ENCODE measurements at places on chromosomes 6 and 20.

DNA sequence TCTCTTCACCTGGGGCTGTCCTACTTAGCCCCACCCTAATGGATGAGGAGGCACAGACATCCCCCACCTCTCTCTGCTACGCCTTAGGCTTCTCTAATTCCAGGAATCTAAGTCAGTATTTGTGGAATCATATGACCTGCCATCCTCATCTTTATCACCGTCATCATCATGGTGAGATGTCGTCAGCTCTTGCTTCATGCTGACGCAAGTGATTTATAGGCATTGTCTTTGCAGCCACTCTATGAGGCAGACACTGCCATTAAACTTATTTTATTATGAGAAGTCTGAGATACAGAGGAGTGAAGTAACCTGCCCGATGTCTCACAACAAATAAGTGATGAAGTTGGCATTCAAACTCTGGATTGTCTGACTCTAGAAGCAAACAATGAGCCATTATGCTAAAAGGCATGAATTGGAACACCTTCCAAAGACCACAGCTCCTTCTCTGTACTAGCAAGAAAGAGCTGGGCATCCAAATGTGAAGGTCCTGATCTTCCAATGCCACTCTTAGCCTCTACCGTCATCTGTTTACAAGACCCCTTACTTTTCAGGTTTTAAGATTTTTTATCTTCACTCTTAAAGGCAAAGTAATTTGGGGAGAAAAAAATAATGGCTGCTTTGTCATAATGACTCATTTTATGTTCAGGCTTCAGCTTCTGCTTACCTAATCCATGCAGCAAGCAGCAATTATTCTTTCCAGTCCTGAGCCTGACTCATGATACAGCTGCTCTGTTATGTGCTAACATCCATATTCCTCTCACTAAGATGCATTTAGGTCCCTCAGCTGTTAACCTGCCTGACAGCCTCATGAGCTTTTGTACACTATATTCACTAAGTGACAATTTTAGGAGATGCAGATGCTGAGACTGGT, 113.7 kb upstream of the BCLAF1 start:
- DNase-seq: no peak

DNA sequence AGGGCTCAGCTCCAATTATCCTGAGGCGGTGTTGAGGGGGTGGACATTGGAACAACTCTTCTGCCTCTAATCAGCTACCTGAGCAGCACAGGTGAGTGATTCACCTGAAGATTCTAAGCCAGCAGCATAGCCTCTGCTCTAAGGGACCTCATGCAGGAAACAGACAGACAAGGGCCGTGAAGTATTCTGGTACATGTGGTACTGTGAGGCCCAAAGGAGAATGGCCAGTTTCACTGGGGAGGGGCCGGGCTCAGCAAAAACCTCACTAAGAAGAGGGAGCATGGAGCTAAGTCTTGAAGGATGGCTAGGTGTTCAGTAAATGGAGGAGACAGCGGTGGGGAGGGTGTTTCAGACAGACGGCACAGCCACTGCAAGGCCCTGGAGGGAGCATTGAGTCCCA, 58.5 kb upstream of the CCDC167 start:
- no peak for DNase-seq

- no peak for DNase-seq
These were observed 33.0 kb downstream of the FRMD1 start for GRCh38 chr6:168045706-168046620.

DNA sequence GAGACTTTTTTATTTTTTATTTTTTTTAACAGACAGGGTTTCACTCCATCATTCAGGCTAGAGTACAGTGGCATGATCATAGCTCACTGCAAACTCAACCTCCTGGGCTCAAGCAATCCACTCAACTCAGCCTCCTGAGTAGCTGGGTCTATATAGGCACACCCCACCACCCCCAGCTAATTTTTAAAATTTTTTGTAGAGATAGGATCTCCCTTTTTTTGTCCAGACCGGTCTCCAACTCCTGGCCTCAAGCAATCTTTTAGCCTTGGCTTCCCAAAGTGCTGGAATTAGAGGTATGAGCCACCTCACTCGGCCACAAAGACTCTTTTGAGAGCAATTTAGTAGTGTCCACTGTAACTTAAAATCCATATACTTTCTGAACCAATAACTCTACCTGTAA, 103.3 kb upstream of the DST start:
- DNase-seq: no peak

- no peak for DNase-seq
These were observed 61.2 kb upstream of the SGK1 start for GRCh38 chr6:134379076-134379475.

DNA sequence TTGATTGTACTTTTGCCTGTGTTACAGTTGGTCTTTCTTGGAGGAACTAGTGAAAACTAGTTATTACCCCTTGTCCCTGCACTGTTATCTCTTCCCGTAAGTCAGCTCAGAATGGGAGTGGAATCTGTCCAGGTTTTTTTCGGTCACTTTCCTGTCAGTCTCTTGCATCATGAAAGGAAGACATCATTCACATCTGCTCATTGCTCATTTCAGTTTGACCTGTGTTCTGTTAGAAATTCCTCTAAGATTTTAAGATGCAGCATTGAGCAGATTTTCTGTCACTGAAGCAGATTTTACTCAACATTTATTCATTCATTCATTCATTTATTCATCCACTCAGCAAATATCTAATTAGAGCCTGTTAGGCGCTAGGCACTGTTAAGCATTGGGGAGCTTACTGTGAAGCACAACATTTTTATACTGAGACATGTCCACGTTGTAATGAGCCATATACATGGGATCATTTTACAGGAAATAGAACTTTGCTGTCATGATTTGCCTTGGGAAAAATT, 33.1 kb upstream of the HINT3 start:
- DNase-seq: no peak

- no peak for DNase-seq
These were observed 11.6 kb upstream of the SCGN start for GRCh38 chr6:25640446-25640845.

DNA sequence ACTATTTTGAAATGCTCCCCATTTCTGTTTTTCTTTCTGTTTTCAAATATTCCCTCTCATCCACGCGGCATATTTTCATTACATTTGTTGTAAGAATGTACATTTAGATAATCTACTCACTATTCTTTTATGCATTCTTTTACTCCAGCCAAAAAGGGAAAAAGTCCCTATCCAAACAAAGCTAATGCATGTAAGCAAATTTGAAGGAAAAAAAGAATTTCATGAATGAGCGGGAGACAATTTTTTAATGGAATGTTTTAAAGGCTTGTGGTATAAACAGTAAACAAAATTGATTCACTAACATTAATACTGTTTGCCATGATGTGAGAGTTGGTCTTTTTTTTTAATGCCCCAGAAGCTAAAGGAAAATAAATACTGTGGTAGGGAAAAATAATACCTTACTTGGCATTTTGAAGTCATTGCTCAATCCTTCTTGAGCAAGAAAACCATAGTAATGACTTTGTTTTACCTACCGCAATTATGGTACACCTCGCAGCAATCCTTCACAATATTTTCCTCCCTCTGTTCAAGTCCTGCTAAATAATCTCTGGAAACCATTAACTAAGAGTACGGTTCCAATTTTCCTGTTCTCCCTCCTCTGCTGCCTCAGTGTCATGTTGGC, 79.0 kb downstream of the BACH2 start:
- no peak for DNase-seq

DNA sequence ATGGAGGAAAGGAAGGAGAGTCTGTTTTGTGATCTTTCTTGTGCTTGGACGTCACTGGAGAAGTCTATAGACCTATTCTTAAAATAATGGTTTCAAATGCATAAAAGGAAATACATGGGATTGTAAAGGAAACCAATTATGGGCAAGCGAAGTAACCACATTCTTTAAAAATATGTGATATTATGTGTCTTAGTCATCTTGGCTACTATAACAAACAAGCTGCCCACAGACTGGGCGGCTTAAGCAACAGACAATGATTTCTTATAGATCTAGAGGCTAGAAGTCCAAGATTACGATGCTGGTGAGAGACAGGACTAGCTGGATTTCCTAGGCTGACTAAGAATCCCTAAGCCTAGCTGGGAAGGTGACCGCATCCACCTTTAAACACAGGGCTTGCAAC, 49.4 kb upstream of the CD83 start:
- no peak for DNase-seq

DNA sequence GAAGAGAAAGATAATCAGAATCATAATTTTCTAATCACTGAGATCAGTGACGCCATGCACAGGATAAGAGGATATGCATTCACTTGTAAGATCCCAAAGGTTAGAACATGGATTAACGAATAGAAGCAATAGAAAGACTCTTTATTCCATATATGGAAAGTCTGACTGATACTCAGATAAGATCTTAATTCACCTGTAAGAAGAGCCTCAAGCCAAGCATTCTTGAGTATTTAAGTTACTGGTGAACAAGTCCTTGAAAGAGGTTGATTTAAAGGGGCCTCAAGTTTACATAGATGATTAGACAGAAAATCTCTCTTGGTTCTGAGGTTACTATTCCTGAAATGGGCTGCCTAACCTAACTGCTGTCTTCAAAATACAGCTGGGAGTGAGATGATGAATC, 53.8 kb upstream of the MTRF1L start:
- no peak for DNase-seq

DNA sequence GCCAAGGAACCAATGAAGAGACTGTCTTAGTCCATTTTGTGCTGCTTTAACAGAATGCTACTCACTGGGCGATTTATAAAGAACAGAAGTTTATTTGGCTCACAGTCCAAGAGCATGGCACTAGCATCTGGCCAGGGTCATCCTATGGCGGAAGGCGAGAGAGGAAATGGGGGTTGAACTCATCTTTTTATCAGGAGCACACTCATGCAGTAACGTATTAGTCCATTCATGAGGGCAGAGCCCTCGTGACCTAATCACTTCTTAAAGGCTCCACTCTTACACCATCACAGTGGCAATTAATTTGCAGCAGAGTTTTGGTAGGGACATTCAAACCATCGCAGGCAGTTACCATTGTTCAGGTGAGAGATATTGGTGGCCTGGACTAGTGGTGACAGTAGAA, 8.5 kb downstream of the ARFGEF2 start:
- no peak for DNase-seq
